ENCODE measurements at places on chromosomes 1 and 21. TPM values are rescaled to one million over a fixed set of nuclear protein-coding genes. Genes with fewer than 3 reads are reported as not detected.

The NR1I3 gene
- polyA plus RNA-seq, result not detected

The CLCNKB gene
- polyA plus RNA-seq, result not detected

The IFNLR1 gene
- 0.16 TPM for polyA plus RNA-seq

The SH3BGR gene
- 13.8 TPM for polyA plus RNA-seq

The ALX3 gene
- not detected for polyA plus RNA-seq

The CRYBG2 gene
- polyA plus RNA-seq, result 0.18 TPM

The ANKRD65 gene
- 0.28 TPM for polyA plus RNA-seq

The ELAPOR1 gene
- polyA plus RNA-seq, result 18.8 TPM

The APP gene
- polyA plus RNA-seq, result 462 TPM
